ENCODE measurements at places on chromosomes 3 and 15.

GRCh38 chr3:192899540-192899982 lies 18.1 kb downstream of the MB21D2 start:
- no peak for DNase-seq

DNA sequence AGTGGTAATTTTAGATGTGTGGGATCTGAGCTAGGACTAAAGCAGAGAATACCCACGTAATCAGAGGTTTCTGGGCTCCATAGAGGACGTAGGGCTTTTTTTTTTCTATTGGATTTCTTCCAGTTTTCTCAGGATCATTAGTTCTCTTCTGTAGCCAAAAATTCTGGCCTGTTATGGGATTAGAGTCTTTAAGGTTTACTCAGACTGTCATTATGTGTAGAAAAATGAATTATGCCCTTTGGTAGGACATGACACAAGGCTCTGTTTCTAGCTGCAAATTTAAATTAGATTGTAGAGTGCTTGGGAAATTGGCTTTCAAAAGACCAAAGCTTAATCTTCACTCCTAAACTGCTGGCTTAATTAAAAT lies 1.9 kb downstream of the SETD5 start:
- DNase-seq = no peak

- no peak for DNase-seq
Measured at GRCh38 chr15:38721568-38721945, 156.9 kb upstream of the RASGRP1 start.

- DNase-seq = peak; percentile 45
Measured at GRCh38 chr15:35669432-35670045, 123.6 kb upstream of the DPH6 start.

- DNase-seq = peak; percentile 67
Measured at GRCh38 chr3:43214616-43215015, 71.7 kb upstream of the SNRK start.

GRCh38 chr3:185942907-185943759 lies 5.3 kb upstream of the TRA2B start:
- peak; percentile 75 for DNase-seq

- no peak for DNase-seq
Measured at GRCh38 chr15:99954361-99955180, 221.3 kb upstream of the LYSMD4 start.

GRCh38 chr15:75929799-75930565 lies 26.3 kb downstream of the FBXO22 start:
- no peak for DNase-seq

GRCh38 chr3:34727700-34728099 lies 911.6 kb upstream of the ARPP21 start:
- no peak for DNase-seq

Measured in RWPE1 (cell line).